ENCODE measurements at places on chromosomes 5 and 9.

- no peak overlapping the region for H3K27ac ChIP-seq
- no peak for DNase-seq
- H3K27me3 ChIP-seq = no peaks in the 10 kb centered on the region
- no peaks in the 10 kb centered on the region for H3K36me3 ChIP-seq
Measured at GRCh38 chr5:112933651-112934365, 11.8 kb upstream of the REEP5 start.

GRCh38 chr9:121210536-121210935 is 8.9 kb upstream of the RAB14 start:
- no peak overlapping the region for H3K4me3 ChIP-seq
- H3K27me3 ChIP-seq = no peaks in the 10 kb centered on the region
- no peak overlapping the region for H3K27ac ChIP-seq
- H3K36me3 ChIP-seq = peaks cover 2% of the 10 kb centered on the region
- DNase-seq = no peak

GRCh38 chr5:121525706-121526105 is 326.0 kb upstream of the FTMT start:
- H3K4me3 ChIP-seq = no peak overlapping the region
- H3K36me3 ChIP-seq = no peaks in the 10 kb centered on the region
- no peak for DNase-seq
- H3K27me3 ChIP-seq = no peaks in the 10 kb centered on the region

GRCh38 chr5:14906628-14907027 is 35.0 kb upstream of the ANKH start:
- H3K4me3 ChIP-seq = no peak overlapping the region
- no peaks in the 10 kb centered on the region for H3K36me3 ChIP-seq
- DNase-seq = peak; percentile 33
- peaks cover 7% of the 10 kb centered on the region for H3K4me1 ChIP-seq
- peaks cover 2% of the 10 kb centered on the region for H3K27me3 ChIP-seq
- H3K27ac ChIP-seq = no peak overlapping the region

DNA sequence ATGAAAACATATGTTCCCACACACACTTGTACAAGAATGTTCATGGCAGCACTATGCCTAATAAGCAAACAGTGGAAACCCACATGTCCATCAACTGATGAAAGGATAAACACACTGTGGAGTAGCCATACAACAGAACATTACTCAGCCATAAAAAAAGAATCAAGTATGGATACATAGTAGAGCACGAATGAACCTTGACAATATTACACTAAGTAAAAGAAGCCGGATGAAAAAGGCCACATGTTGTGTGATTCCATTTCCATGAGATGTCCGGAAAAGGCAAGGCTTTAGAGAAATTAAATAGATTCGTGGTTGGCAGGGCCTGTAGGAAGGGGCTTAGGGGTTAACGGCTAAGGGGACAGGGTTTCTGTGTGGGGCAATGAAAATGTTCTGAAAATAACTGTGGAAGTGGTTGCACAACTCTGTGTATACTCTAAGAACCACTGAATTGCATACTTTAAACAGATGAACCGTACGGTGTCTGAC is 51.4 kb downstream of the COL23A1 start:
- no peaks in the 10 kb centered on the region for H3K27me3 ChIP-seq
- no peaks in the 10 kb centered on the region for H3K4me1 ChIP-seq
- H3K36me3 ChIP-seq = no peaks in the 10 kb centered on the region
- no peak for DNase-seq
